EL (cell line): ENCODE measurements at places on chromosomes 5 and 9.

- no peak for DNase-seq
Observed at GRCh38 chr5:97363577-97363976, 180.5 kb upstream of the RIOK2 start.

DNA sequence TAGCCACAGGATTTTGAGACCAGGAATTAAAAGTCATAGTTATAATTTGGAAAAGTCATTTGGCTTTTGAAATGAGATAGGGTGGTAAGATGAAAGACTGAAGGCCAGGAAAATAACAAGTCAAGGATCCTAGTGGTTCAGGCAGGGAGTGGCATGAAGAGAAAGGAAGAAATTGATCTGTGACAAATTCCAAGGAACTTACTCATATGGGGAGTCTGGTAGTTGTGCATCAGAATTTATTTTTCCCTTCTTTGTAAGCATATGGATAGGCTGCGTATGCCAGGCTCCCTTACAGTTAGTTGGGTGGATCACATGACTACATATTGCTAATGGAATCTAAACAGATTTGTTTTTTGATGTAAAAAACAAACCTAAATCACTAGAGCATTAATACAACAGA is 21.0 kb downstream of the ISL1 start:
- no peak for DNase-seq

DNA sequence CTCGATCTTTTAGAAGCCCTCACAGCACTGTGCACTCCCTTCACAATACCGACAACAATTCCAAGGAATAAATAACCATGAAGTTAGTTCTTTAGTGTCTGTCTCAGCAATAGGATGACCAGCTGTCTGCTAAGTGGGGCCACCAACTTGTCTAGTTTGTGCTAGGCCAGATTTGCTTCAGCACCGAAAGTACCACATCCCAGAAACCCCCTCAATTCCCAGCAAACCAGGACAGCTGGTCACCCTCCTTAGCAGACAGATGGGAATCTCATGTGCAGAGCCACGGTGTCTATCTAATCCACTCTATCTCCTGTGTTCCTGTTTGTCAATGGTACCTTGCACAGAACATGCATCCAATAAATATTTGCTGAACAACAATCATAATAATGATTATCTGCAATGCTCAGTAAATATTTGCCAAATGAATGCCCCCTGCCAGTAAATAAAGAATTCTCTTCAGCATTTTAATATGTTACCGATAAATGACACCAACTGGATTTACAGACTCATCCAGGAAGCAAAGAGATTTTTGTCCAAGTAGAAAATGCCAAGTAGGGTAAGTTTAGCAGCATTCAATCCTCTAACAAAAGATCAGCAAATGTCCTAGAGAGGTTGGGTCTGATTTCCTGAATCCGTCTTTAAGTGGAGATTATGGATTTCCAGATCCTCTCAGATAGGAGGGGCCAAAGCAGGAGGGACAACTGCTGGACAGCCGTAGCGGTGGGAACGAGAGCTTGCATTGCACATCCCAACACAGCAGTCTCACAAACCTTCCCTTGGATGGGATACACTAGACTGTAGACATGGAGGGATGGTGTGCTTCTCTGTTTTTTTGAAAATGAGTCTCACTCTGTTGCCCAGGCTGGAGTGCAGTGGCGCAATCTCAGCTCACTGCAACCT is 51.9 kb upstream of the ANKRD33B start:
- DNase-seq = no peak

DNA sequence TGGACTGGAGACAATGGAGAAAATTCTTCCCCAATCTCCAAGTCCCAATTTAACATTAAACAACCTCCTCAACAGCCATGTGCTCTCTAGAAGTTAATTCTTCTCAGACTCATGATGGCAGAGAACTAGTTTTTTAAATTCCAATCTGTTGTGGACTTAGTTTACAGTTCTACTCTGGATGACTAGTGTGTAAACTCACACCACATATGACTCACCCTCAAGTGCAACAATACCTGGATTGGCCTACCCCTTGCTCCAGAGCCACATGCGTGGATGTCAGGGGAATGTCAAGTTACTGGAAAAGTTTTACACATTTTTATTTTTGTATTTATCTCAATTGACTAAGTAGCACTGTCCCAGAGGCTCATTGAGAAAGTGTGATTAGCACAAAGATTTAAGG is 136.0 kb upstream of the EFNA5 start:
- peak; percentile 43 for DNase-seq

GRCh38 chr5:178463321-178464155 is 126.7 kb downstream of the COL23A1 start:
- no peak for DNase-seq

GRCh38 chr9:123475407-123475806 is 119.4 kb downstream of the CRB2 start:
- no peak for DNase-seq

DNA sequence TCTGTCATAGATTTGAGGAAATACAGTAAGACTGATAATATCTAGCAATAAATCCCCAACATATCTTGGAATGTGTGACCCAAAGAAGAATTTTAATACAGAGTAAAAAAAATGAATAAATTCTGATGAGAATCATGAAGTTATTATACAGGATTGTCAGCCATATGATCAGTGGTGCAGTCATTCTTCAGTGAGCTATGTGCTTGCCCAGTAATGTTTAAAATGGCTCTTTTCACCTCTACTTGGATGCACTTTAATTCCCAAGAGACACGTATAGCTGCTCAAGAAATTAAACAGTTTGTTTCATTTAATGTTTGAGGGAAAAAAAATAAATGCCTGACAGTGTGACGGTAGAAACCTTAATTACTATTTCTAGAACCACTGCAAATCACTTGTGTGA is 215.3 kb upstream of the FAM174A start:
- no peak for DNase-seq

- no peak for DNase-seq
Observed at GRCh38 chr9:136080716-136081112, 14.4 kb downstream of the NACC2 start.

DNA sequence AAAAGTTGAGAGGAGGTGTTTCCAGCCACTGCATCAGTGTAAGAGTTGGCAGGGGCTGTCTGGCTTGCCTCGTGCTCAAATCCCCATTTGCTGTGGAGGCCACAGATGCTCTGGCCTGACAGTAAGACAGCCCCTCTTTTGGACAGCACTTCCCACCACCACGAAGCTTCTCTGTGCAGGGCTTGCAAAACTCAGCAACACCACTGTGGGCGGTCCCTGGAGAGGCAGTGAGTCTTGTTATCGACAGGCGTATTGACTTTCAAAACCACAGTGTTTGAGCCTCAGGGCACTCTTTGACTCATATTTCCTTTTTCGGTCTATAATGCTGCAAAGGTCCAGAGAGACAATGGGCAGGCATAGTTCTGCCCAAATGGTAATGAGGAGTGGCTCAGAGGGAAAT is 539.5 kb downstream of the EBF1 start:
- DNase-seq = peak; percentile 55

GRCh38 chr5:125700380-125700861 is 722.8 kb upstream of the GRAMD2B start:
- no peak for DNase-seq

- no peak for DNase-seq
Observed at GRCh38 chr9:98550206-98550820, 158.4 kb downstream of the GABBR2 start.

- no peak for DNase-seq
Observed at GRCh38 chr5:160420331-160420610, 1.4 kb upstream of the PTTG1 start.

GRCh38 chr9:83425240-83425639 is 113.0 kb downstream of the FRMD3 start:
- DNase-seq = no peak

DNA sequence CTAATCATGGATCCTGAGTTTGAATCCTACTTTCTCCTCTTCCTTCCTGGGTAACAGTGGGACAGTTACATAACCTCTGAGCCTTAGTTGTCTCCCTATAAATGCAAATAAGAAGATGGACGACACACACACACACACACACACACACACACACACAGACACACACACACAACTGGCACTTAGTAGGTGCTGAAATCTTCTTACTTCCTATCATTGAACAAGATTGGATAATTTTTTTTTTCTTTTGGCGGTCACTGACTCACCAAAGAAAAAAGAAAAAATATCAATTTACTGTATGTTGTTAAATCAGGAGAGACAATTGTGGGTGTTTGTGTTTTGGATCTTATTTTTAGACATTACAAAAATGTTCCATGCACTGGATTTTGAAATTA is 28.4 kb upstream of the TNFSF8 start:
- no peak for DNase-seq

- no peak for DNase-seq
Observed at GRCh38 chr9:126788046-126788445, 16.8 kb upstream of the ZBTB43 start.

DNA sequence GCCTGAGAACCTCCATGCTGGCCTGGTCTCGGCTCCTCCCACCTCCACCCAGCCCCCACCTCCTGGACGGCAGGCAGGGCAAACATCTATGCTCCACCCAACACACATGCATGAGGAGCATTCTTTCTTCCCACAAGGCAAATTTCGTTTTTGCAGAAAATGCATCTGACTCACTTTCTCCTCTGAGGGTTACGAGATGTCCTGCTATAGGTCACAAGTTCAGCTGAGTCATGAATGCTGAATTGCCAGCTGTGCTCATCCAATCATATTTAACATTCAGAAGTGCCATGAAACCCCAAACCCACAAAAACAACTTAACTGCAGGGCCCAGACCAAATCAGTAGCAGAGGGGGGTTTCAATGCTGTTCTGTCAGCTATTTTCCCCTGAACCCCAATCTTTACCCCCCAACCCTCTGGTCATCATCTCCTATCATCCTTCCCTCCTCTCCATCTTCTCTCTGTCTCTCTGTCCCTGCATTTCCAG is 39.0 kb upstream of the OSMR start:
- DNase-seq = peak; percentile 99

- no peak for DNase-seq
Observed at GRCh38 chr5:62592558-62592957, 13.9 kb downstream of the LRRC70 start.

DNA sequence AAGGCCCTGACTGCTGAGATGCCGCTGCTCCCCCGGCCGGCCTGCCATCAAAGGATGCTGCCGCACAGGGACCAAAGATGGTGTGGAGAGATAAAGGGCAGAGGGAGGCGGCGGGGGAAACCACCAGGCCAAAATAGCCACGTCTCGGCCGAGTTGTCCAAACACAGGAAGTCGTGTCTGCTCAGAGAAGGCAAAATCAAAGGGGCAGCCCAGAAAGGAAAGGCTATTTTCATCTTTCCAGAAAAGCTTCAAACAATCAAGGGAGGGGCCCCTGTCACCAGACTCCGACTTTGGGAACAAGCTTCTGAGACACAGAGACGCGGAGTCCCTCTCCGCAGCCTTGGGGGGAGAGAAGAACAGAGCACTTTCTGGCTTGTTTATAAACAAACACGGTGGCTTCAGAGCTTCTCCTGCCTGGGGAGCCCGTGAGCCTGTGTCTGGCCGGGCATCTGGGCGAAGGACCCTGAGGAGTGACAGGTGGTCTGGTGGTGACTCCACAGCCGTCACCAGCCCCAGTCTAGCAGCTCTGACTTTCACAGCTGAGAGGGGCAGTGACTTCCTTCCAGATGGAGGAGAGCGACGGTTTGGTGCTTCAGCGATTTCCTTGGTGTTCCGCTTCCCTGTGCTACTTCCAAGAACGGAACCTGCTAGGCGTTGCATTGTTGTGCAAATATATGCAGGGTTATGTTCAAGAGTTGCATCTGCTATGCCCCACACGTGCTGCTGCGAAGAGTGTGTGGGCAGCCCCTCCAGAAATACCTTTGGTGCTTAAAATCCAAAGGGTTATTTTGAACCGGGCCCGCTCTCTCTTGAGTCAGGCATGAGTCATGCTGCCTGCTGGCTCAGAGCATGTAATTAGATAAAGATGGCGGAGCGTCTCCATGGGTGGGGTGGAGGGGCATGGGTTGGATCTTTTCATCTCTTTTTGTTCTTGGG is 24.0 kb downstream of the ADAMTSL2 start:
- peak; percentile 90 for DNase-seq

DNA sequence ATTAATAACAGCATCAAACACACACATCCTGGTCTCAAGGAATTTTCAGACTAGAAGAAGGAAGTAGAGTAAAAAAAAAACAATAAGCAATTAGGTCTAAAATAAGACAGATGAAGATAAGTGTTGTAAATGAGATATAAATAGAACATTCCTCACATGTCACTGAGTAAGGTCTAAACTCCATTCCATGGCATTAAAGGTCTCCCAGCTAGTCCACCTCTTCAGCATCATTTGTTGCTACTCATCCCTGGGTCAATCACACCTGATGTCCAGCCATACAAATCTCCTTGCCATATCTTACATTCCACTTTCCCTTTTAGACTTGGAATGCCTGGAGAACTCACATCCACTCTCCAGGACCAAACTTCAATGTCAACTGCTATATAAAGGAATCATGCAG is 214.1 kb upstream of the KLF4 start:
- no peak for DNase-seq

DNA sequence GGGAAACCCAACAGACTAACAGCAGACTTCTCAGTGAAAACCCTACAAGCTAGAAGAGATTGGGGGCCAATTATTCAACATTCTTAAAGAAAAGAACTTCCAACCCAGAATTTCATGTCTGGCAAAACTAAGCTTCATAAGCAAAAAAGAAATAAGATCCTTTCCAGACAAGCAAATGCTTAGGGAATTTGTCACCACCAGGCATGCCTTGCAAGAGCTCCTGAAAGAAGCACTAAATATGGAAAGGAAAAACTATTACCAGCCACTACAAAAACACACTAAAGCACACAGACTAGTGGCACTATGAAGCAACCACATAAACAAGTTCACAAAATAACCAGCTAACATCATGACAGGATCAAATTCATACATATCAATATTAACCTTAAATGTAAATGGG is 131.1 kb downstream of the OR2K2 start:
- peak; percentile 26 for DNase-seq

DNA sequence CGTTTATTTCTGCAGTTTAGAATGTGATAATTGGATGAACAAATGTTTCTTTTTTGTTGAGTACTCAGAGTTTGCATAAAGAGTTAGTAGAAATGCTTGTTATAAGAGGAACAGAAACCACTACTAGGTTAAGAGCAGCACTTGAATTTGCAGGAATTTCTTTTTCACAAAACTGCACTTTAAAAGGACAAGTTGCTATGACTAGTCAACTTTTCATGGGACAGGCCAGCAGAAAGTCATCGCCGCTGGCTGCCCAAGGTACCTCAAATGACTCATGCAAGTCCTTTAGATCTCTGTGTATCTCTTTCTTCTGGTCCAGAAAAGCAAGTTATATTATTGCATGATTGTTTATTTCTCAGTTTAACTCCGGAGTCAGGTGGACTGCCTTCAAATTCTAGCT is 97.3 kb upstream of the HMHB1 start:
- peak; percentile 11 for DNase-seq

DNA sequence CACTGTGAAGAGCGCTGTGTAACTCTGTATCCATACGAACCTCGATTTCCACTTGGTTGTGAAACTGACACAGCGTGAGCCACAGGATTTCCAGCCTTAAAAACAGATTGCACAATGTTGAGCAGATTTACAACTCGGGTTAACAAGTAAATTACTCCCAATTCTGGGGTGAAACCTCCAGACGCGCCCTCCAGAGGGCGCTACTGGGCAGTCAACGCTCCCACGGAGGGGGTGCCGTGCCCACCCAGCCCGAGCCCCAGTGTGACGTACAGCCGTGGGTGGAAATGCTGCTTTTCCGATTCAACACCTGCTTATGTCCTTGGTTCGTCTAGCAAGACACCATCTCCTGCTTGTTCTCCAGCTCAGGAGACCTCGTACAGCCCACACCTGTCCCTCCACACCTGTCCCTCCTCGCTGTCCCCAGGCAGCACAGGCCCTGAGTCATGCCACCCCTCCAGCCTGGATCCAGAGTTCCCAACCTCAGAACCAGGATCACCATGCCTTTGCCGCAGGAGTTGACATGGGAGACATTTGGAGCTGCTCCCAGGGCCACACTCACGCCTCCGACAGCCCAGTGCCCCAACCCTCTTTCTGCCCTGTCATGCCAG is 34.4 kb upstream of the SLC6A3 start:
- no peak for DNase-seq

GRCh38 chr5:151174612-151175101 is 17.1 kb upstream of the ANXA6 start:
- DNase-seq = no peak
